Activated T-helper 9 cell treated with anti-CD3 and anti-CD28 coated beads, Interleukin-2, amount 50 U/mL, for 16 hours (primary cell): ENCODE measurements at places on chromosomes 5 and 9.

- no peak for DNase-seq
Observed at GRCh38 chr5:67241326-67241725, 44.7 kb upstream of the CD180 start.

GRCh38 chr5:41345295-41345694 lies 132.0 kb upstream of the C6 start:
- no peak for DNase-seq

GRCh38 chr9:70761139-70761670 lies 346.7 kb upstream of the KLF9 start:
- DNase-seq, result no peak

DNA sequence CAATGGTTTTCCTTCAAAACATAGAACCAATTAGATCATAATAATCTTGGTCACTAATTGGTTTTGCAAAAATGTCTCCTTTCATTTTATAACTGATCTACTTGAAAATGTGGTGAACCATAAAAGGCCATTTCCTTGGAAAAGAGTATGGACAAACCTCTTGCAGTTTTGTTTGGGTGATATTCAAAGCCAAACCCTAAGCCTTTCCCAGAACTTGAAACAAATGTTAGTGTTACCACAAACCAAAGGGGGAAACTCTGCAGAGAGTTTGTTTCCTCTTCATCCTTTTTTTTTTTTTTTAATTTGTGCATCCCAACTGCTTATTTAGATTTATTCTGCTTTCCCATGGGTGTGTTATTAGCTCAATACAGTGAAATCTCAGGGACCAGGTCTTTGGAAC lies 204.4 kb upstream of the ADAMTSL1 start:
- no peak for DNase-seq

GRCh38 chr5:6734243-6734700 lies 21.0 kb downstream of the TENT4A start:
- DNase-seq, result no peak

DNA sequence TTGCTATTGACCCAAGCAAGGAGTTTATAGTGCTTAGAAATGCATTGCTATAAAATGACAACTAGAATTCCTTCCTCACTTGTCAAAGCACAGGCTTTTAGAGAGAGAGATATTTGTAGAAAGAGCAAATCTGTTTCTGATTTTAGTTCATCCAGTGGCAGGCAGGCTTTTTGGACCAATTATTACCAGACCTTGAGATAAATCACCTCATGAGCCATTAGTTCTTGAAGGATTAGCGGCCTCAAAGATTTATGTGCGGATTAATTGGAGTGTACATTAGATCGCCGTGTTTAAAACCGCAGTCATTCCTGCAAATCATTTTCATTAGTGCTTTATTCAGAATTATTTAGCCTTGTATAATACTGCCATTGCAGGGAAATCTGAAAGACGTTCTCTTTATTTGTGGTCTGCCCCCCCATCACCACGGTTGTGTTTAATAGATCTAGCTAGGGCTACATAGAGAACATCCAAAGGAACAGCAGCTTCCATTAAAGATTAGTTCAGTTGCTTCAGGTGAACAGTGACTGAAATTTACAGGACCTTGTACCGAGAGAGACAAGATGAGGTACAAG lies 28.8 kb upstream of the TJP2 start:
- DNase-seq, result no peak

GRCh38 chr9:89879276-89879675 lies 274.5 kb downstream of the GADD45G start:
- no peak for DNase-seq

DNA sequence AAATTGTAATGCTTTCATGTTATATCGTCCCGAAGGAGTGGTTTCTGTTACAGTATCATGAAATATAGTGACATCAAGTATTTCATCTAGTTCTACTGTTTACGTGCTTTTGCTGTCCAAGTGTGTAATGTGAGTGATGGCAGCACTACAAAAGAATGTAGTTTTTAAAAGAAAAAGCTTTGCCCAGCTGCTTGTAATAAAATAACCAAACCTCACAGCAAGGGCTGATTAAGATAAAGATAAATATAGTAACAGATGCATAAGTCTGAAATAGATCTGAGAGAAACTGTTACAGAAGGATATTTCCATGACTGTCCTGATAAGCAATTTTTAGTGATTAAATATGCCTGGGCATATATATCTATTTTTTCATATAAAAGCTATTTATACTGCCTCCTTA lies 106.4 kb downstream of the AUH start:
- DNase-seq, result no peak

GRCh38 chr5:6431214-6432195 lies 17.2 kb upstream of the UBE2QL1 start:
- DNase-seq, result no peak

- DNase-seq, result no peak
Observed at GRCh38 chr5:40404613-40405012, 275.1 kb upstream of the PTGER4 start.

DNA sequence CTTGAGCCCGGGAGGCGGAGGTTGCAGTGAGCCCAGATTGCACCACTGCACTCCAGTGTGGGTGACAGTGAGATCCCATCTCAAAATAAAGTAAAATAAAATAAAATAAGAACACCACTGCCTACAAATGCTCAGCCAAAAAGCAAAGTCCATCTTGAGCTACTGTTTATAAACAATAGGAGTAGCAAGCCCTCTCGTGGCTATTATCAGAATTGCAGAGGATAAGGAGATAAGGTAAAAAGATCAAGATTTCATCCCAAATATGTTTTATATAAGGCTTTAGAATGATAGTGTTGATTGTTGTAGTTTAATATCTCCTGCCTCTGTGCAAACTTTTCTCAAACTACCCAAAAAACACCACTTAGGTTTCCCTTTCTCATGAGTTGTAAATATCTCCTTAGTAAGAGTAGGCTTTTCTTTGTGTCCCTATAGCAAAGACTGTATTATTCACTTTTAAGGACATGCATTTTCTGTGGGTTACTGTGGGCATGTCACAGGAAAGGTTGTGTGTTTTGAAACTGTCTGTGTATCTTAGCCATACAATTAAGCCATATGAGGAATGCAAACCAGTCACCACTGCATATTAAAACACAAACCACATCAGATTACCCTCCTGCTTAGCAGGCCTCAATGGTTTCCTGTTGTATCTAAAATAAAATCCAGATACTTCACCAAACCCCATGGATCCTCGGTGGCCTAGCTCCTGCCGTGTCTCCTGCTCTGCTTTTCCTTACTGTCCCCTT lies 31.8 kb upstream of the CKS2 start:
- no peak for DNase-seq

- no peak for DNase-seq
Observed at GRCh38 chr9:93677048-93677571, 100.7 kb downstream of the PHF2 start.

- no peak for DNase-seq
Observed at GRCh38 chr9:13576101-13576500, 296.6 kb upstream of the MPDZ start.

DNA sequence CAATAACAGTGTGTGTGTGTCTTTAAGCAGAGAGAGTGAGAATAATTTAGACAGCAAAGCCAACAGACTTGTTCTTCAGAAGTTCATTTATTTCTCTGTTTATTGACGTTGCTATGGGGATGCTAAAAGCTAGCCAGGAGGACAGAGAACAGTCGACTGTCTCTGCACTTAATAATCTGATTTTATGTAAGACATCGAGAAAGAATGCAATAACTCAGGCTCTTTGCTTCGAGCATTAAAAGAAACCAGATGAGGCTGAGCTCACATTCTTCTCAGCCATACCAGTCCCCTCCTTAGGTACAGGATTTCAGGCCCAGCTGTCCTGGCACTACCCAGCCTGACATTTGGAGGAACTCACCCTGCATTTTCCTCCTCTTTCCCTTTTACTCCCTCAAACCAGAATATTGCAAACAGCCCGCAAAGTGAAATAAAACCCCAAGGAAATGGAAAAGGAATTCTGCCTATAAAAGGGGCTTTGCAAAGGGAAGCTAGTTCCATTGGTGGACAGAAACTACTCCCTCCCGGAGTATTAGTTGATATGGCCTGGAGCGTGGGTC lies 44.5 kb upstream of the DPYSL3 start:
- DNase-seq, result no peak

- no peak for DNase-seq
Observed at GRCh38 chr5:157923765-157924164, 64.8 kb upstream of the CLINT1 start.

DNA sequence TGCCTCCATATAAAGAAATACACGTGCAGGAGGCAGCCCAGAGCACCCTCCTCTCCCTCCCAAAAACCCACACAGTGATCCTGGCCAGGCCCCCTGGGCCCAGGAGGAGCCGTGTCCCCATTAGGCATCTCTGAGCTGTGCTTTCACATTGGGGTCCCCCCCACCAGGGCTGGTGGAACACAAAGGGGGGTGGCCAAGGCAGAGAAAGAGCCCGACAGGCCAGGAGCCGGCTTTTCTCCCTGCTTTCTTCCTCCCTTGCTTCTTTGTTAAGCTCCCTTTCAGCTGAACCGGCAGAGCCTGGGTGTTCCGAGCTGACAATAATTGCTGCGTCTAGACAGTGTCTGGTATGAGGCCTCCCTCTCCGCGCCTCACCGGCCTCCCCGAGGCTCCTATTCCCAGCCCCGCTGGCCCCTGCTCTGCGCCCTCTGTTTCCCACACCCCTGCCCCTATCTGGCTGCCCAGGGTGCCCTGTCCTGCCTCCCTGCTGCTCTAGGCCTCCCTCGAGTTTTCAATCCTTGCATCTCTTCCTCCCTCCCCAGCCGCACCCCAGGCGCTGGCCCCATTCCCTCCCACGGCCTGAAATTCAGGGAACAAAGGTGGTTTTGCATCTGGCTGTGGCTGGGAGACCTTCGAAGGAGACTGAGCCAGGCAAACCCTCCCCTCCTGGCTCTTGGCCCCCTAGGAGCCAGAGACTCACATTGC lies 120.6 kb downstream of the C9orf50 start:
- no peak for DNase-seq

DNA sequence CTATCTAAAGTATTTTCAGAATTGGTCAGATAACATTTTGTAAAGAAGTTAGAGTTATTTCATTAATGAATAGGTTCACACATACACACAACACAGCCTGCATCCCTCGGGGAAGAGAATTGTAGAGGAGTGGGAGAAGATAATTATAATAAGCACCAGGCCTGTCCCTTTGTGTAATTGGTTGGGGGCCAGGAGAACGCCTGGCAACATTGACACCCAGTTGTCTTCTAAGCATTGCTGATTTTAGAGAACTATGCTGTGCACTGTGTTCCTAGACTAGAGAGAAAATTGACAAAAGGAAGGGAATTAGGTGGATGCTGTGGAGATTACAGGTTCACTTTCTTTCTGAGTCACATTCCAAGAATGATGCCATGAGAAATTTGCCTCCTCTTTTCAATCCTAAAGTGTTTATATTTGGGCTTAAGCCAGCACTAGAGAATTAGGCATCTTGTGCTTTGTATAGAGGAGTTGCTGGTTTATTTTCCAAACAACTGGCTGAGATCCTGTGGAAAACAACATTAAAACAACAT lies 247.6 kb downstream of the COX7C start:
- no peak for DNase-seq

DNA sequence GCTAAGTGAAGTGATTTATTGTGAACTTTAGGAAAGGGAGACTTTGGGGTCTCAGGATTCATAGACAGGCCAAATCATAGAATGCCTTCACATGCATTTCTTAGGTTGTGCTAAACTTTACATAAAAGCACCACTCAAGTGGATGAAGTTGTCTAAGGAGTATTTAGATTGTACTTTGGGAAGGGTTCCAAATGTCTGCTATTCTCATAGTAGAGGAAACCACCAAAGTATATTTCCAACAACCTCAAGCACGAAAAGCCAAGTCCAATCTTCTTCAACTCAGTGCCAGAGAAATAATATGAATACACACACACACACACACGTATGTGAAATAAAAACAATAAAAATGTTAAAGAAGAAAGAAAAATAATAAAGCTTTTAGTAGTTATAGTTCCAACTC lies 41.8 kb downstream of the ENC1 start:
- no peak for DNase-seq

DNA sequence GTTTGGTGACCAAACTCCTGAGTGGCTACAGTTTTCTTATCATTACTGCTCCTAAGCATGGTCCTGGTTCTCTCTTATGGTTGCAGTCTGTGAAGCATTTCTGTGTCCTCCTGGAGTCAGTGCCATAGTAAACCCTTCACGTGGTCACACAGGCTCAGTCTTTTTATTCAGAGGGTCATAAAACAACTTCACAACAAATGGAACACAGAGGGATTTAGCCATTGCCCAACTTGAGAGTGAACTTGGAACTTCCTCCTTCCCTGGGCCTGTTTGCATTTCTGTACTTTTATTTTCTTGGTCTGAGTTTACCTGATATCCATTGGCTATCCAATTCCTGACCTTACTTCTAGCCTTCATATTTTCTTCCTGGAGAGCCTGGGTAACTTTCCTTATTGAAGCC lies 144.9 kb downstream of the CCDC192 start:
- no peak for DNase-seq

DNA sequence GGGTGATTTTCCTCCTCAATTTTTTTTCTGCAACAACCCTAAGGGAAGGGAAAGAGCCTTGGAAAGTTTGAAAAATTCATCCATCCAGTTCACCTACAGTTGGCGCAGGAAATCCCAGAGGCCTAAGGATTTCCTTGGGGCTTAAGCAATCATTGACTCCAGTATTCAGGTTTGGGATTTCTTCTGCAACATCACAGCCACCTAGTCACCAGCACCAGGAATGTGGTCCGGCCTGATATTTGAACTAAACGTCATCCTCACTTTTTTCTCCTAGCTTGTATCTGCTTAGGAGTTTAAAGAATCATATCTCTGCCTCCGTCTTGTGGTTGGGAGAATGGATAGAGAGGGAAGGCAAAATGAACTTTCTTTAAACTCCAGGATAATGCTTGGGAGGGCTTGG lies 20.2 kb upstream of the TLE4 start:
- DNase-seq, result no peak

GRCh38 chr5:129716651-129717050 lies 31.2 kb upstream of the MINAR2 start:
- DNase-seq, result no peak

- DNase-seq, result no peak
Observed at GRCh38 chr5:1419476-1420210, 25.6 kb downstream of the SLC6A3 start.

DNA sequence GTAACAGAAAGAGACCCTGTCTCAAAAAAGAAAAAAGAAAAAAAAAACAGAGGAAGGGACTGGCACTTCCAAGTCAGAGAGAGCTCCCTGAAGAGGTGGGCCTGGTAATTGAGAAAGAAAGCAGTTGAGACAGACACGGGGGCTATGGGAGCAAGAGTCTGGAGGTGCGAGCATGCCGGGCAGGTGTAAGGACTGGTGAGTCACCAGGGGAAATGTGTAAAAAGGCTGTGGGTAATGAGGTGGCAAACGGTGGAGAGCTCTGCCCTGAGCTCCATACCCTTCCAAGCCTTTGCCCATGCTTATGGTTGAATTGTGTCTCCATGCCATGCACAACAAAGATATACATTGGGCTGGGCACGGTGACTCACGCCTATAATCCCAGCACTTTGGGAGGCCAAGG lies 18.0 kb upstream of the JADE2 start:
- DNase-seq, result no peak

GRCh38 chr5:94388773-94389514 lies 229.5 kb downstream of the KIAA0825 start:
- DNase-seq, result no peak

- DNase-seq, result no peak
Observed at GRCh38 chr5:172640822-172641358, at the start of gene NEURL1B. TSS of gene NEURL1B (plus strand) at chr5:172641263. CDS start at chr5:172641407, 144 bp downstream.
